ENCODE measurements at places on chromosomes 5 and 9.

GRCh38 chr5:138635265-138635664 lies 60.1 kb upstream of the HSPA9 start:
- no peaks in the 10 kb centered on the region for H3K4me1 ChIP-seq
- no peak overlapping the region for H3K4me3 ChIP-seq
- H3K27me3 ChIP-seq: no peaks in the 10 kb centered on the region
- no peaks in the 10 kb centered on the region for H3K36me3 ChIP-seq
- no peak overlapping the region for H3K27ac ChIP-seq

DNA sequence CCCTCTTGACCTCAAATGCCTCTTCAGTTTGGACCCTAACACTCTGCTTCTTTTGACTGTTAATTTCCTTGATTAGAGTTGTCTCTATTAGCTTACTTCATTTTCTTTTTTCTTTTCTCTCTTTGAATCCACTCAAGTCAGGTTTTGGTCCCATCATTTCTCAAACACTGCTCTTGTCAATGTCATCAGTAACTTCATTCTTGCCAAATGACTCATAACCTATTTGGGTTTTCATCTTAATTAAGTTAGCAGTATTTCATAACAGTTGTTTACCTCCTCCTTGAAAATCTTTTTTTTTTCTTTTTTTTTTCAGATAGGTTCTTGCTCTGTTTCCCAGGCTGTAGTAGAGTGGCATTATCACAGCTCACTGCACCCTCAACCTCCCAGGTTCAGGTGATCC lies 119.6 kb downstream of the PARP8 start:
- no peaks in the 10 kb centered on the region for H3K27me3 ChIP-seq
- H3K4me1 ChIP-seq: no peaks in the 10 kb centered on the region
- DNase-seq: no peak
- H3K4me3 ChIP-seq: no peak overlapping the region

- H3K27ac ChIP-seq: no peak overlapping the region
- H3K27me3 ChIP-seq: peaks cover 2% of the 10 kb centered on the region
- H3K4me3 ChIP-seq: no peak overlapping the region
- peaks cover 9% of the 10 kb centered on the region for H3K4me1 ChIP-seq
These were observed 53.6 kb downstream of the SEMA4D start for GRCh38 chr9:89444274-89444673.

- peak; percentile 54 for DNase-seq
- H3K4me3 ChIP-seq: no peak overlapping the region
- no peaks in the 10 kb centered on the region for H3K4me1 ChIP-seq
- no peaks in the 10 kb centered on the region for H3K27me3 ChIP-seq
- H3K27ac ChIP-seq: no peak overlapping the region
These were observed 546.5 kb downstream of the PDE4D start for GRCh38 chr5:59346982-59347381.

- peak overlapping the region; percentile 8 for H3K27ac ChIP-seq
- DNase-seq: peak; percentile 63
- H3K36me3 ChIP-seq: no peaks in the 10 kb centered on the region
These were observed 79.7 kb upstream of the OSMR start for GRCh38 chr5:38766151-38766550.

DNA sequence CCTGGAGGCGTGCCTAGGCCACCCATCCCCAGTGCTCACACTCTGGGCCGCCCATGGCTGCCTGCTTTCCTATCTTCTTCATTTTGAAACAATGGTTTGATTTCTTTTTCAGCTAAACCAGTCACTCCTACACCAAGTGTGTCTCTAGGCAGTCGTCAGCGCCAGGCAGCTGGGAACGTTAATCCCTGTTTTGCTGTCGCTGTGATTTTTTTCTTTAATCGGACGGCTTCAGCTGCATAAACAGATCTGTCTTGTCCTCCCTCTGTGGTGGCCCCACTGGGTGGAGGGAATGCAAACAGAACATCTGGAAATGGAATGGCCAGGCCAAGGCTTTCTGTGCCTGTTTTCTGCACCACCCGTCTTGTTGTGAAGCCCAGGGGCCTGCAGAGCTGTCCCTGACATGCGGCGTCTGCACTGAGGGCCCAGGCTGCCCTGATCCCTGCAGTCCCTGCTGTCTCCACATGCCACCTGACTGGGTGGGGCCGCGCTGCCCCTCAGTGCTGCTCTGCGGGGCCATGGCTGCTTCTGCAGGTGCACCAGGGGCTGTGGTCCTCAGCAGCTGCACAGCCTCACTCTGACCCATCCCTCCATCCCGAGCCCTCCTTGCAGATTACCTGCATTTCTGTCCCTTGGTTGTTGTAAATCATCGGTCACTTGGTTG lies 51.5 kb downstream of the WNK2 start:
- no peak for DNase-seq
- H3K27me3 ChIP-seq: no peaks in the 10 kb centered on the region
- H3K36me3 ChIP-seq: no peaks in the 10 kb centered on the region
- no peak overlapping the region for H3K27ac ChIP-seq
- H3K4me3 ChIP-seq: no peak overlapping the region
- no peaks in the 10 kb centered on the region for H3K4me1 ChIP-seq

DNA sequence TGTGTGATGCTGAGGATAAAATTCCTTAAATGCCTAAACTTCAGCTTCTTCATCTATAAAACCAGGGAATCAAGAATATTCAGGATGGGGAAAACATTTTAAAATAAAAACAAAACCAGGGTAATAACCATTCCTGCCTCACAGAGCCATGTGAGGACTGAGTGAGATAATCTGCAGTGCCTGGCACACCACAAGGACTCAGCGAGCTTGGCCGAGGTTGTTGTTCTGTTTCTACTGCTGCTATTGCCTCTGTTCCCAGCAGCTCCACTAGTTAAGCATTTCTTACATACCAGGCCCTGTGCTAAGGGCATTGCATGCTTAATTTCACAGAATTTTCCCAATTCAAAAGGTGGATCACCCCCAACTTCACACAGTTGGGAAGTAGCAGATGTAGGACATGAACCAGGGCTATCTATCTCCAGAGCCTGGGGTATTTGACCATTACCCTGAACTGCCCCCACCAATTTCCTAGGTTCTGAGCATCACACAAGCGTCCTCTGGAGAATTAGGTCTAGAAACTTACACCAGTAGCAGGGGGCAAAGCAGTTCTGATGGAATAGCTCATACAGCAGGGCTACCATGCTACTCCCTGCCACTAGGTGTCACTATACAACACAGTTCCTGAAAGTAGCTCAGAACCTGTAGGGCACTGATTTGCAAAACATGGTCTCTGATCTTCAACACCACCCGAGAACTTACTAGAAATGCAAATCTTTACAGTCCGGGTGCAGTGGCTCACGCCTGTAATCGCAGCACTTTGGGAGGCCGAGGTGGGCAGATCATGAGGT lies 74.3 kb downstream of the LRSAM1 start:
- peaks cover 43% of the 10 kb centered on the region for H3K36me3 ChIP-seq
- no peak overlapping the region for H3K4me3 ChIP-seq
- peaks cover 50% of the 10 kb centered on the region for H3K4me1 ChIP-seq
- DNase-seq: no peak
- H3K27me3 ChIP-seq: no peaks in the 10 kb centered on the region
- H3K27ac ChIP-seq: peak overlapping the region; percentile 74

- H3K27me3 ChIP-seq: no peaks in the 10 kb centered on the region
- H3K27ac ChIP-seq: no peak overlapping the region
- no peak for DNase-seq
- no peaks in the 10 kb centered on the region for H3K36me3 ChIP-seq
- no peak overlapping the region for H3K4me3 ChIP-seq
These were observed 115.5 kb downstream of the COL23A1 start for GRCh38 chr5:178474562-178475184.

DNA sequence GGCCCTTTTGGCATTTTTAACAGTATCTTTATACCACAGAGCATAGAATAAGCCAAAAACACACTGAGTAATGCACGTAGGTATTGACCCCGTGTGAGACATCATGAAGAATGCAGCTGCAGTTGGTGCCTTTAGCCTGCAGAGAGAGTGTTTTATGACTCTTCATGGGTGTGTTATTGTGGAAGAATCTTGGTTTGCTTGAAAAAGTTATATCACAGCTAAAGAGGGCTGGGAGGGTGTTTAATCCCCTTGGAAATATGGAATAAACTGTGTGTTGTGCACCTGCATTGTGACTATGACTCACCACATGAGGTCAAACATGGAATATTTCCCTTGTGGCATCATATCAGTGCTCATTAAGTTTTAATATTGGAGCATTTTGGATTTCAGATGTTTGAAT lies 458.7 kb downstream of the CDH9 start:
- H3K4me1 ChIP-seq: no peaks in the 10 kb centered on the region
- DNase-seq: no peak
- no peaks in the 10 kb centered on the region for H3K27me3 ChIP-seq

- no peak for DNase-seq
- H3K4me1 ChIP-seq: peaks cover 7% of the 10 kb centered on the region
- no peaks in the 10 kb centered on the region for H3K36me3 ChIP-seq
- peak within 1 kb of the TSS; percentile 37 for H3K4me3 ChIP-seq
- no peak within 1 kb of the TSS for H3K27ac ChIP-seq
These were observed at the start of gene FBP1 for GRCh38 chr9:94639061-94639998. TSS of gene FBP1 (minus strand) at chr9:94639518. CDS start at chr9:94639310, 208 bp downstream.

GRCh38 chr5:91207248-91207647 lies 175.9 kb downstream of the ARRDC3 start:
- no peak overlapping the region for H3K4me3 ChIP-seq
- DNase-seq: peak; percentile 24
- peaks cover 6% of the 10 kb centered on the region for H3K4me1 ChIP-seq
- no peaks in the 10 kb centered on the region for H3K36me3 ChIP-seq
- H3K27ac ChIP-seq: no peak overlapping the region

DNA sequence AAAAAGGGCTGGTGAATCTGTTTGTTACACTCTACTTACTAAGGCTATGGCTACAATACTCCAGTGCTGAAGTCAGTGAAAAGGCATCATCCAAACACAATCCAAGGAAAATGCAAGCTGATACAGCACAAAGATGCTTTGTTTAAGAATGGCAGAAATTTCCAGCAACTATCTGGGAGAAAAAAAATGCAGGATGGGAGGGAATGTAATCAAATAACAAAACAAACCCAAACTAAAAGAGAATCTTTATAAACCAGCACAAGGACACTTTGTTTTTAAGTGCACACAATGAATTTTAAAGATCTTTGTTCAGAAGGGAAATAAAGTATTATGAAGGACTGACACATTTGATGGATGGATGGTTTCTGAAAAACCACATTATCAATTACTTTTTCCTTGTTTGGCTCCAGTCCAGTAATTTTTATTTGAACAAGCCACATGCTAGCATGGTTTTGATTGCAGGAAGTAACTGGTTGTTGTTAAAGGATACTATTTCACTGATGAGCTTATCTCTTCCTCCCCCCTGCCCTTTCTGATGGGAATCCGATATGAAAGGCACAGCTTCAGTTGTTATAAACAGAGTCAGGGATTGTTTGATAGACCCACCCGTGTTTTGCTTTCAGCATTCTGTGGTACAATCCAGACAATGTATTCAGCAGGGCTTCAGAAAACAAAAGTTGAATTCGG lies 12.1 kb upstream of the TLE4 start:
- no peak for DNase-seq
- no peak overlapping the region for H3K4me3 ChIP-seq
- H3K4me1 ChIP-seq: no peaks in the 10 kb centered on the region
- H3K27me3 ChIP-seq: no peaks in the 10 kb centered on the region
- H3K36me3 ChIP-seq: no peaks in the 10 kb centered on the region

DNA sequence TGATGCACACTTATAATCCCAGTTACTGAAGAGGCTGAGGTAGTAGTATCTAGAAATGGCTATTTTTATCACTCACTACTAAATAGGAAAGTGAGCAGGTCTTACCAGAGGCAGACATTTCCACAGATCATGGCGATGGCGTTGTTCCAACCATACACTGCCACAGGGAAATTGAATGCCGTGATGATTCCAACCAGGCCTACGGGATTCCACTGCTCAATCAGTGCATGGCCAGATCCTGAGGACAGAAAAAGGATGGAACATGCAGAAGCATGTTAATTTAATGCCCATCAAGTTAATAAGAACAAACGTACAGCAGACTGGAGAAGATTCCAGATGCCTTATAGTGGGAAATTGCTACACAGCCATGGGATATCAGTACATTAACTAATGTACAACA lies 18.0 kb downstream of the ALDH7A1 start:
- no peak overlapping the region for H3K4me3 ChIP-seq
- no peaks in the 10 kb centered on the region for H3K4me1 ChIP-seq
- no peak overlapping the region for H3K27ac ChIP-seq
- H3K36me3 ChIP-seq: peaks cover 20% of the 10 kb centered on the region
- no peak for DNase-seq

GRCh38 chr5:25891691-25892090 lies 1146.7 kb downstream of the CDH9 start:
- H3K4me3 ChIP-seq: no peak overlapping the region
- H3K36me3 ChIP-seq: no peaks in the 10 kb centered on the region
- no peak for DNase-seq
- H3K4me1 ChIP-seq: no peaks in the 10 kb centered on the region

All from astrocyte (in vitro differentiated cells and primary cell).